ENCODE measurements at places on chromosomes 6 and 20. TPM values are rescaled to one million over a fixed set of nuclear protein-coding genes. Genes with fewer than 3 reads are reported as not detected.

The GGTLC1 gene
- total RNA-seq, result not detected

The PLA2G7 gene
- total RNA-seq, result not detected

The TENT5A gene
- total RNA-seq, result 0.78 TPM

The TAAR2 gene
- not detected for total RNA-seq

The ELOVL2 gene
- not detected for total RNA-seq

The HSPA1L gene
- 3.7 TPM for total RNA-seq

The ULBP3 gene
- 0.98 TPM for total RNA-seq

The DDO gene
- total RNA-seq, result not detected

The HTR1E gene
- not detected for total RNA-seq

The CTSA gene
- total RNA-seq, result 72.3 TPM

The LSM2 gene
- total RNA-seq, result 85.4 TPM

The UST gene
- total RNA-seq, result 0.10 TPM

The TBXT gene
- total RNA-seq, result not detected

The ECT2L gene
- total RNA-seq, result not detected

The SKIC2 gene
- 100 TPM for total RNA-seq

The ALDH8A1 gene
- total RNA-seq, result 4.5 TPM

The PNLDC1 gene
- total RNA-seq, result 0.74 TPM

The TFAP2D gene
- total RNA-seq, result not detected

The ARHGAP18 gene
- 7.5 TPM for total RNA-seq

The OPRM1 gene
- not detected for total RNA-seq

Measured in T-helper 1 cell treated with Interleukin-12 subunit alpha and Interleukin-12 subunit beta and Interleukin-4 antibody, amounts not matched to agents 30 ng/mL and 1 ng/mL, for 36 hours (primary cell).